ENCODE measurements at places on chromosomes 11 and 22.

DNA sequence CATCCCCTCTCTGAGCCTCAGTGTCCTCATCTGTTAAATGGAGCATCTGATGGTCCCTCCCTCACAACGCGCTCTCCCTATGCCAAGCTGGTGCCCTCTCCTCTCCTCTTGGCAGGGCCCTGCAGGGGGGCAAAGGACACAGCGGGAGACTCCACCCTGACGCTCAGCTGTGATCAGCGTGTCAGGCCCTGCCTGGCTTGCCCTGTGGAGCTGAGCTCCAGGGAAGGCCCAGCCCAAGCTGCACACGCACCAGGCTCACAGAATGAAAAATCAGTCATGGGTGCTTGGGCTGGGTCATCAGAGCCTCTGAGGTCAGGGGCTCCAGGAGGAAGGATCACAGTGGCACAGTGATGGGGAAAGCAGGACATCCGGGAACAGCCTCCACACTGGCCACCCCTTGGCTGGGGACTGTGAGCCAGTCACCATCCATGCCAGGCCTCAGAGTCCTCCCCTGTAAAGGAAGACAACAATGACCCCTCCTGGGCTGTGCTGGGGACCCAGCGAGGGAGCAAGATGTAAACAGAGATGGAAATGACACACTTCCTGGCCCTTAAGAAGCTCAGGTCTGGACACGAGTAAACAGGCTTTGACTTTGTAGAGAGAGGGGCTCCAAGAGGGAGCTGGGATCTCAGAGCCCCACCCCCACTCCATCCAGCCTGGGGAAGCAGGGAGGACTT, 36.6 kb downstream of the RPL3 start:
- DNase-seq = no peak

DNA sequence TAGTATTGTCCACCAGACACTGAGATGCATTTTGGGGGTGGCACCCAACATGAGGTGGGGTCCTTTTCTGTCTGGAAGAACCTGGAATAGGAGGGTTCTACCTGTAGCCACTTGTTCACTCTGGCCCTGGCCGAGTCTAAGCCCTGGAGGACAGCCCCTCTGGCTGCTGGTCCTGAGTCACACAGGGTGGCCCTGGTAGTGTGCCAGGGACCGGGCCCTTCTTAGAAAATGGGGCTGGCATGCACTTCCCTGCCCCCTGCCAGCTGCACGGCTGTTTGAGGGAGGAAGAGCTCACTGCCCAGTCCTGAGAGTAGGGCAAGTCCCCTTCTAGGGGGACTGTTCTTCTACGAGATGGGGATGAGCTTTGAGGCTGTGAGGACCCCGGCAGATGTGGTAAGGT, 2.2 kb downstream of the PLCB3 start:
- DNase-seq = no peak

DNA sequence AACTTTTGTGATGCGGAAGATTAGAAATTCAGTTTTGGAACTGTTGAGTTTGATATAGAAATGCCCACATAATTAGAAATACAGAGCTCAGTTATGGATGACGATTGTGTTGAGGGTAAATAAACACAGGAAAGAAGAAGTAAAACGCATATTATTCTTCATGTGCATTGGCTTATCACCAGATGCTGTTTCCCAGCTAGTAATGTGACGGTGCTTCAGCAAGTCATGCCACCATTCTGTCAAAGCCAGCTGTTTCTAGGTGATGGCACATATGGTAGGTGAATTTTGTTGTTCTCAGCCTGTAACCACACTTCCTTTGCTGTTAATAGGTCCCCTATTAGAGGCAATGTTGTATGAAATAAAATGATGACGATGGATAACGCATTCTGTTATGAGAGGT, 68.9 kb downstream of the C11orf65 start:
- DNase-seq = no peak

- no peak for DNase-seq
These were observed 5.1 kb downstream of the SHISAL1 start for GRCh38 chr22:44307509-44308169.

GRCh38 chr11:115198321-115198741, 305.9 kb downstream of the CADM1 start:
- no peak for DNase-seq

DNA sequence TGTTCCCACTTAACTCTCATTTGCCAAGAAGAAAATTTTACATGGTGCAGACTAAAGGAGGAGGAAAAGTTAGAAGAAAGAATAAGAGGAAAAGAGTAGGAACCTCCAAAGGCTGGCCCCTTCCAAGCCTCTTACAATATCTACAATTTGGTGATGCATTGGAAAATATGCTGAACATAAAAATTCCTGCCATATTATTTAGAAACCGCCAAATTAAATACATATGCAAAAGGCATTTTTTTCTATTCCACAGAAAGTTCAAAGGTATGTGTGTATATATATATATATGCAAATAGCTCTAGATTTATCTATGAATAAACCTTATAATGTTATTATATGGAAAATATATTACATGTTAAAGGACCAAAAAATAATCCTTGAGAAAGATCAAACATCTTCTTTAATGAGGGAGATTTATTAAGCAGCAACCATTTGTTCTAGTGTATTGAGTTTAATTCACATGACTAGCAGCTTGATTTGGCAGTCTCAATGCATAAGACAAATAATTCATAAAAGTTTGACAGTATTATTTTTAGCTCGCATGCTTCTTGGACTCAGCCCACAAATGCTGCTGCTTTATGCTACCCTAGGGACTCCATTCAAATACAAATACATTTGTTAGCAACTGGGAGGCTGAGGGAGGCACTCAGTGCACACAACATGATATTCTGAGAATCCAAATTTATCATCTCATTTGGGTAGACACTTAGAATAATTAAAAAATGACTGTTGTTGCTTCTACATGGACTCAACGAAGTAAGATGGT, 184.9 kb downstream of the SBF2 start:
- no peak for DNase-seq

GRCh38 chr11:130601764-130602460, 153.5 kb downstream of the ADAMTS15 start:
- DNase-seq = no peak

- peak; percentile 99 for DNase-seq
These were observed at the start of gene MSANTD4 for GRCh38 chr11:106021967-106022794. MSANTD4 (minus strand) TSS chr11:106022240; CDS start chr11:106010917, 11,323 bp downstream.

DNA sequence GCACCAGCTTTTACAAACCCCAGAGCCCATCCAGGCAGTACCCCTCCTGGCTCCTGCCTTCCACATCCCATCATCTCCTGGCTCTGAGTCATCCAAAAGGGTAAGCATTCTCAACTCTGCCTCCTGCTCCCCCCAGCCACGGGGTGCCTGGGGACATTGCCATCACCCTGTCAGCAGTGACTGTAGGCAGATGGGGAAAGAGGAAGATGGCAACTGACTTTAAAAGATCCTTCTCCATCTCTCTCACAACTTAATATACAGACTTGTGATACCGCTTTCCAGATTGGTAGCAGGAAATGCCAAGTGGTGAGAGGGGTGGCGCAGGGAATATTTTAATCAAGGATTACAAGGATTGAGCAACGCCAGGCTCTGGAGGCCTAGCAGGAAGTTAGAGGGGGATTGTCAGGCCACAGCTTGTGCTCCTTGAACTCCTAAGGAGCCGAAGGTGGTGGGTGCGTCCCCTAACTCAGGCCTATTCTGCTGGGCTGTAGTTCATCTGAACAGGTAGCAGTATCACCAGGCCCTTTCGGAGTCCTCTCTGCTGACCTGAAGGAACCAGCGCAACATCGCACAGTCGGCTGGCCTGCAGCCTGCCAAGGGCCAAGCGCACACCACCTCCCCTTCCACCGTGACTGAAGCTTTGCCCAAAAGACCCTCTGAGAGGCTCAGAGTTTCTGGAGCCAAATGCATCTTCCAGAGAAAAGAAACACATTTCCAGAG, 83.3 kb downstream of the ZC3H12C start:
- no peak for DNase-seq

DNA sequence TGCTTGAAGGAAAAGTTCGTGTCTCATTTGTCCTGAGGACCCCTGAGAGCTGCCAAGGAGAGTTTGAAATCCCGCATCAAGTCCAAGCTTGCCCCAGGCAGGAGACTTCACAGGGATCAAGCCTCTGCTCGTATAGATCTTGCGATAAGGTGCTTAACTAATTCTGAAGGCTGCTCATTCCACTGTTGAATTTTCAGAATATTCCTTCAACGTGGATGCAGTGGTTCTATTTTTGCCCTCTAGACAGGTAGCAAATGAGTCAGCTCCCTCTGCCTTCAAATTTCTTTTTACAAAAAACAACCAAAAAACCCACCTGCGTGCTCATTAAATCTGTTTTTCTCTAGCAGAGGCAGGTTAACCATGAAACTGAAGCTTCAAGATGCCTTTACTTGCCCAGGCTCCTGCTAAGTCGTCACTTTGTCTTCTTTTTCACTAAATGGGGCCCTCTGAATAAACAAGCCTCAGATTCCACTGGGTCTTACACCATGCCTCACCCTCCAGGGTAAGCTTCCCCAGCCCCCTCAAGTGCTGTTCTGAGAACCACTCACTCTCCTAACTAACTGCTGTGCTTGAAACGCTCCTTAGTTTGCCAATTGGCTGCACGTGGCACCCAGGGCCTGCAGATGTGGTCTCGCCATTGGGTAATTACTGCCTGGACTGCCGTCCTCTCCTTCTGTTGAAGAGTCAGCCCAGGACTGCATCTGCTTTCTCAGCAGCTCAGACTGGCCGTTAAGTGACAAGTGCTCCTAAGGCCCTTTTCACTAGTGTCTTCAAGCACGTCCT, 105.0 kb downstream of the TRPC6 start:
- no peak for DNase-seq

DNA sequence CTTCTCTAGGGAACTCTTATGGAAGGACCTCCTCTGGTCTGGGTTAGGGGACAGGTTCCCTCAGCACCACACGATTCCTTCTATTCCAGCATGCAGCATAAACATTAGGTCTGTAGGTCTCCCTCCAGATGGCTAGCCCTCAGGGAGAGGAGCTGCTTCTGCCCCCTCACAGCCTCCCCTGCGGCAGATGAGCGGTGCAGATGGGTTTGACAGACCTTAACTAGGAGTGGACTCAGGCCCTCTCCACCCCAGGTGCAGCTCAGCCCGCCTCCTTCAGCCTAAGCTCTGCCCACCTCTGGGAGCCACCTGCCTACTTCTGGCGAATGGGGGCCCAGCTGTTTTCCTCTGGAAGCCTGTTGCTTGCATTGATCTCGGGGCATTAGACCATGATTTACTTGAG, 55.7 kb upstream of the EIF3D start:
- DNase-seq = no peak

DNA sequence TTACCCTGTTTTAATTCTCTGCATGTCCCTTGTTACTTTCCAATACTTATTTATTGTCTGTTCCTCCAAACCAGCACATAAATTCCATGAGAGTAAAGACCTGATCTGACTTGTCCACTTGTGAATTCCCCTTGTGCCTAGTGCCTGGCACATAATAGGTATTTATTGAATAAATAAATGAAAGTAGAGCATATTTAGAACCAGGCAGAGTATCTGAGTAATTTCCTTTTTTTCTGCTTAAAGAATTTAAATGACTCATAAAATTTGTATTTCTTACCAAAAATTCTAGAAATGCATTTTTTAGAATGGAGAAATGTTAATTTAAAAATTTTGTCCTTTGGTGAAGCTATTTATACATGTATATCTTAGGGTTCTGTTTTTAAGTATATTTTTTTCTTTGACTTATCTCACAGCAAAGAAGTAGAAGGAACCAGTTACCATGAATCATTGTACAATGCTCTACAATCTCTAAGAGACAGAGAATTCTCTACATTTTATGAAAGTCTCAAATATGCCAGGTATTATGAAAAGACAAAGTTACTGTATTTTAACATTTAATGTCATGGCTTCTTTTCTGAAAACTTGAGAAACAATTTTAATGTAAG, 96.8 kb downstream of the ATM start:
- no peak for DNase-seq

DNA sequence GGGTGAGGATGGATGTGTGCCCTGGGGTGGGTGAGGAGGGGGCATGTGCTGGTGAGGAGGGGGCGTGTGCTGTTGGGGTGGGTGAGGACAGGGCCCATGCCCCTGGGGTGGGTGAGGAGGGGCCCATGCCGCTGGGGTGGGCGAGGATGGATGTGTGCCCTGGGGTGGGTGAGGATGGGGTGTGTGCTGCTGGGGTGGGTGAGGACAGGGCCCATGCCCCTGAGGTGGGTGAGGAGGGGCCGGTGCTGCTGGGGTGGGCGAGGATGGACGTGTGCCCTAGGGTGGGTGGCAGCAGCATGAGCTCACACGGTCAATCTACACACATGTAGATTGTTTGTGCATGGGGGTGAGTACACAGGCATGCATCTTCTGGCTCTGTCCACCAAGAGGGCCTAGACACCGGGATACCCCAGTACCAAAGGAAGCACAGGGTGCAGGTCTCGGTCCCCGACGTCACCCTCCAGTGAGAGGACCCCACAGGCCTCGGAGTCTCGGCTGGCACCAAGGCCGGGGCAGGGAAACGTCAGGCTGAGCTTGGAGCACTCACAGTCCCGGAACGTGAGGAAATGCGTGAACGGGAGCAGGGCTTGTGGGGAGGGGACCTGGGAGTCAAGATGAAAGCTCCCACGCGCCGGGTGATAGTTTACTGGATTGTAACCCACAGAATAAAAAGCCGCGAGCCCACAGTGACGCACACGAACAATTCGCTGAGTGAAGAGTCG, 37.4 kb upstream of the TOLLIP start:
- no peak for DNase-seq

- DNase-seq = no peak
These were observed 1.2 kb downstream of the OR6T1 start for GRCh38 chr11:123942413-123942812.

DNA sequence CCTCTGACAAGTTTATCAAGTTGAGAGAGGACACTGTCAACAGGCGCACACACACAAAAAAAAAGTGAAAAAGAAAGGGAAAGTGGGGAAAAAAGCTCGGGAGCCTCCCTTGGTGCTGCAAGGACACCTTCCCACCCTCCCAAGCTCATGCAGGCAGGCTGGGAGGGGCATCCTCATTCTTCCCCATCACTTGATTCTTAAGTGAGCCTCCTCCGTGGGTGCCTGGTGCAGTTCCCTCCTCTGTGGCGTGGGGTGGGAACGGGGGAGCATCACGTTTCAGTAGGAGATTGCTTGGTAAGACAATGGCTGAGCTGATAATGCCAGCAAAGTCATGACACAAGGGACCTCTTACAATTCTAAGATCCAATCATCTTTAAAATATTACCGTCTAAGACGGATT, 108.8 kb downstream of the NXPE2 start:
- no peak for DNase-seq

GRCh38 chr11:95304777-95305176, 73.8 kb upstream of the SESN3 start:
- DNase-seq = no peak

DNA sequence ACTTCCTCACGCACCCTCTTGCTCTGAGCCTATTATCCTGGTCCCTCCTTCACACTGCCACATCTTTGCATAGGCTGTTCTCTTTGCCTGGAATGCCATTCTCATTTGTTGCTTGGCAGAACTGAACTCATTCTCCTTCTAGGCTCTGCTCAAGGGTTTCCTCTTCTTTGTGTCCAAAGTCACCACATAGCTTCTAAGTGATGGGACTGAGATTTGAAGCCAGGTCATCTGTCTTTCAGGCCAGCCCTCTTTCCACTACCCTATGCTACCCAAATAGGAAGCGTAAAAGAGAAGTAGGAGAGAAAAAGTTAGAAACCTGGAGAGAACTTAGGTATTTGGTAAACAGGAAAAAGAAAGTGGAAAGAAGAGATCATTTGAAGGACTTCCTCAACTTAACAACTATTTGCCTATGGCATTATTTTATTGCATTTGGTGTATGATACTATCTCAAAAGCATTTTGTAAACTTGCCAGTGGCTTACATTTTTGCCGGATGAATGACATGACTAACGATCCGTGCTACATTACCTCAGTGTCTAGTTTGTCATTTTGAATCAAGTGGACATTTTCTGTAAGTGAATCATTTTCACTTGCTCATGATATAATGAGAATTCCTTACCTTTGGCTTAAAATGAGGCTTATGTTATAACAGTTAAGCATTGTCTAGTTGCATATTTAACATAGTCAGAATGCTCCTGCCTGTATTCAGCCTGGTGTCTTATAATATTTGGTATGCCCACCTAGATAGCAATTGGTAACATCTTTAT, 18.5 kb downstream of the NF2 start:
- no peak for DNase-seq
